ENCODE measurements at places on chromosomes 1 and 21.

DNA sequence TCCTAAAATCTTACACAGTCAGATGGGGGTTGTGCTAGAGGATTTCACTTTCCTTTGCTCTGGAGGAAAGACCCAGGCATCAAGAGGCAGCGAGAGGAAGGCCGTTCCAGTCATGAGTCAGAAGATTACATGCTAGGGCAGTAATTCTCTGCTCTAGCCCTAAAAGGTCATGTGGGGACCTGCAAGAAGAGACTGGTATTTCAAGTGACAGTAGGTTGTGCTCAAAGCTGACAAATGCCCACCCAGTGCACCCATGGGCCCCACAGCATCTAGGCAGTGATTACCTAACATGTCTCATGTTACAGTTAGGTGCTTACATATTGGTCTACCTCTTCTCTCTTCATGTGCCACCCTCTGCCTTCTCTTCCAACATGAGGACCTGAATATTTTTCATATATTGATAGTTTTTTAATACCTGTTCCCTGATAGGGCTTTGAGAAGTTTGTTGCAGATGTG, 99.7 kb upstream of the BEND5 start:
- DNase-seq: no peak

GRCh38 chr1:93740601-93741031, 59.0 kb upstream of the BCAR3 start:
- no peak for DNase-seq

DNA sequence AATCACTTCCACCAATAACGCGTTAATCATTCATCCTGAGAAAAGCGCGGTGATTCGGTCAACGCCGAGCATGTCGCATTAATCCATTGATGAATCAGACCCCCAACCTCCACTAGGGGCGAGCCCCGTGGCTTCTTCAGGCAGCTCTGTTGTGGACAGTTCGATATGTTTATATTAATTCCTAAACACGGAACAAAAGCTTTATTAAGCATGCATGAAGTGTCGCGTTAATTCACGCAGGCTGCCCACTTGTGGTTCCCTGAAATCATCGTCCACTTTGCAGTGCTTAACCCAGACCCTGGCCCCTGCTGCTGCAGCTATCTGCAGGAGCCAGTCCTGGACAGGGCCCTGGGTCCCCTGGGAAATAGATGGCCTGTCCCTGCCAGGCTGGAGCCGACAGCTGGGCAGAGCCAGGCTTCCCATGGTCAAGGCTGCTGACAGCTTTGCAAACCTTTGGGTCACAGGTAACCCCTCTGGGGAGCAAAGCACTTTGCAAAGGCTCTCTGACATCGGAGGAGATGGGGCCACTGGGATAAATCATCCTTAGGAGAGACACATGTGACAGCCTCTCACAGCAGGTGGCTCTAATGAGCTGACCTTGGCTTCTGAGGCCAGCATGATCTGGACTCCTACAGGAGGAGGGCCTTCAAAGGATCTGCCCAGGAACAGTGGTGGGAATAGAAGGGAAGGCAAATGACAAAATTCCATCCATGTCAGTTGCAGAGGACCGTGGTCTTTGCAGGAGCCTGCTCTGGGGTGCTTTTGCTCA, 137.0 kb upstream of the AJAP1 start:
- DNase-seq: no peak

DNA sequence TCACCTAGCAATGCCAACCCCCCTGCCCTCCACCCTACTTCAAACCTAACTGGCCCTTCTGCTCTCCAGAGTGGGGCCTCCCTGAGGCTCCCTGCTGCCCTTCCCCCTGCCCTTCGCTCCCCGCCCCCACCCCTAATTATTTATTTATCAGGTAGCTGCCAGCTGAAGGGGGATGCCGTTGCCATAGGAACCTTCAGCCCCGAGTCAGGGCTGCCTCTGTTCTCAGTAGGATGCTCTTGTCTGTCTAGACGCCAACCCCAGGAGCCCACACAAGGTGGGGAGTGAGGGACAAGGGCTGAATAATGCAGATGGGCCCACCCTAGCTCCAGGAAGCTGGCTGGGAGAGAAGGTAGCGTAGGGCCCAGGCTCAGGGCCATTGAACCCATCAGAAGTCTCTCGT, 41.1 kb downstream of the NKAIN1 start:
- no peak for DNase-seq

DNA sequence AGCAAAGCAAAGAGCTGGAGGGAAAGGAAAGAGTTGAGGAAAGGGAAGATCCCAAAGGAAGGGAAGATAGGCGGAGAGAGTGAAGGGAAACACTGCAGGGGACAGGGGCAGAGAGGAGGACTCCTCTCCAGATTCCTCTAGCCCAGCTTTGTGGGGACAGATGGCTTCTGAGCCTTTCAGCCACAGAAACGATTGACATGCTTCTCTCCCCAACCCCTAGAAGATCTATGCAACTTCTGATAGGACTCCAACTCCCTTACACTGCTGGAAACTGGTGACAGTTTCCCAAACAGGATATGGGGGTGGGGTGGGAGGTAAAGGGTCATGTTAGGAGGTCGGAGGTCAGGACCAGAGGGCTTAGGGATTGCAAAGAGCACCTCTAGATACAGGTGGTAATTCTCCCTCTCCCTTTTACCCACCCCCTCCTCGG, 6.5 kb downstream of the MEX3A start:
- DNase-seq: no peak

- DNase-seq: no peak
These were observed 57.8 kb upstream of the ID3 start for GRCh38 chr1:23617084-23617521.

GRCh38 chr1:203990118-203990517, 82.8 kb upstream of the SOX13 start:
- no peak for DNase-seq

DNA sequence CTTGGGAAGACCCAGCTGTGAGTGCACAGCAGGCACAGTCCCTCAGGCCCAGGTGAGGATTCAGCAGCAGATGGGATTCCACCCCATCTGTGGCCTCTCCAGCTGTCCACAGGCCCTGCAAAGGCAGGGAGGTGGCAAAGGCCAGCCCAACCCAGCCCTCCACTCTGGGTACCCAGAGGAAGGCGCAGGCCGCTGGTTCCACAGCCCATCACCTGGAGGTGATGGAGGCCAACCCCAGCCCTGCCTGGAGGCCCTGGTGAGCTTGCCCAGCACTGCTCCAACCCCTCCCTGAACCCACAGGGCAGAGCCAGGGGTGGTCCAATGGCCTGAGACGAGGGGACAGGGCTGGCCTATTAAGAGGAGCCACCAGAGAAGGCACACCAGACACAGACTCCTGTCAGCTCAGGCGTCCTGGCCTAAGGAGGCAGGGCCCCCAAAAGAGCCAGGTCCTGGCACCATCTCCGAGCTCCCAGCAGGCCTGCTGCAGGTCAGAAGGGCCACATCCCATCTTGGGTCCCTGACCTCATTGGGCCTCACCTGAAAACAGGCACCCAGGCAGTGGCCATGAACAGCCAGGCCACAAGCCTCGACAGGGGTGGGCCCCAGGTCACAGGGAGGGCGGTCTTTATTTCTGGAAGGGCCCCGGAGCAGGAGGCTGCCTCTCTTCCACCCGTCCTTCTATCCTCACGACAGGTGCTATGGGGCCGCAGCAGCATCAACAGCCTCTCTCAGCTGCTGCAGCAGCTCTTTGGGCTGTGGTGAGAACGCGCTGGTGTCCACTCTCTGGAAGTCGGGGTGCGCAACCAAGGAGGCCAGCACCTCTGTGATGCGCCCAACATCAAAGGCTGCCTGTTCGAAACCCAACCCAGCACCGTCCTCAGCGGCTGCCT, 3.2 kb downstream of the JMJD4 start:
- no peak for DNase-seq

DNA sequence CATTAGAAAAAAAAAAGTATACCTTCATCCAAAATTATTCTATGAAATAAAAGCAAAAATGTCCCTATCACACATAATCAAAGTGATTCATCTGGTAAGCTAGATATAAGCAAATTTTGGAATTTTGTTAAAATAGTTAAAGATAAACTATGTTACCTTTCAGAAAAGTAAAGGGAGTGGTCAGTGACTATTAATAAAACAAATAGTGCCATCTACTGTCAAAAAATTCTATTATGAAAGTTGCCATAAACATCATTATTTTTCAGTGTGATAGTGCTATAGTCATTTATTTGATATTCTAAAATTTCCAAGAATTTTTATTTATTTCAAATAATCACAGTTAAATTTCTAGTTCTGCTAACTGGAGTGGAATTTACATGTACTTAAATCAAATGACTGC, 803.7 kb downstream of the KCNT2 start:
- no peak for DNase-seq

- no peak for DNase-seq
These were observed 8.0 kb downstream of the S100A9 start for GRCh38 chr1:153365696-153366095.

DNA sequence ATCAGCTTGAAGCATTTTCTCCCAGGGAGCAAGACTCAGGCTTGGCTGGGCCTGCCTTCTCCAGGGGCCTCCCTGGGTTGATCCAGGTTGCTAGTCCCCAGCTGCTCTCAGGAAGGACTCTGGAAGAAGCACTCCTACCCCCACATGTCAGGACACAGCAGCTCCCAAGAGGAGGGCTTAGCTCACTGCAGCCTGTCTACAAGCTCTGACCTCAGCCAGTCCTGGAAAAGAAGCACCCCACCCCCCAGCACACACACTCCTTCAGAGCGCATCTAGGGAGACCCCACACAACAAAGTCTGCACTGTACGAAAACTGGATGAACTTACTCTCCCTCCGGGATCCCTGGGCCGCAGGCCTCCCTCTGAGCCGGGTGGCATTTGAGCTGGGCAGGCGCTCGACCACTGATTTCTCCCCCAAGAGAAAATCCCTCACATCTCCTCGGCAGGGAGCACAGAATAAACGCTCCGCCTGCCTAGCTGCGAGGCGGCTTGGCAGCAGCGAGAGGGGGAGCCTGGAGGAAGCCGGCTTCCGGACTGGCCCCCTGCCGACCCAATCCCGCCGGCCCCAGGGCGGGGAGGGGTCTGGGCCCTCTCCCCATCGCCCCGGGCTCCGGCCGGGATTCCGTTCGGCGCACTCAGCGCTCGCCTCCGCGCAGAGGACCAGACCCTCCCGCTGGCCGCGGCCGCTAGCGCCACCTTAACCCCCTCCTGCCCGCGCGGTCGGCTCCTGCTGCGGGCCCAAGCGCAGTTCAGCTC, at the start of gene KCNA2:
Gene KCNA2 (minus strand): TSS at position 458 of the 756 bp plus-strand sequence. CDS start 1,576 bp downstream, outside the sequence.
- DNase-seq: no peak

DNA sequence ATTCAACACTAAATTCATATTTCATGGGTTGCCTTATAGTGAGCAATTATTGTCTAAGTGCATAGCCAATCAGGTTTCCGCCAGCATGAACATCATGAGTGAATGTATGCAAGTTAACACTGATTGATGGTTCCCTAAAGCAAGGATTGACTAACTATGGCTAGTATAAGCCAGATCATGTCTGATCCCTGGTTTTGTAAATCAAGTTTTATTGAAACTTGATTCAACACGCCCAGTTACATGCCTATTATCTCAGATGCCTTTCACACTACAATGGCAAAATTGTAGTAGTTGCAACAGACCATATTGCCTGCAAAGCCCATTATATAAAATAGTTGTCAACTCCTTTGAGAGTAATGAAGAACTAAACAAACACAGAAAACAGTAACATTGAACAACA, 1127.4 kb downstream of the NCAM2 start:
- no peak for DNase-seq

GRCh38 chr1:11790880-11791715, 14.7 kb downstream of the MTHFR start:
- DNase-seq: no peak

GRCh38 chr1:181469829-181470228, 13.5 kb upstream of the CACNA1E start:
- no peak for DNase-seq

DNA sequence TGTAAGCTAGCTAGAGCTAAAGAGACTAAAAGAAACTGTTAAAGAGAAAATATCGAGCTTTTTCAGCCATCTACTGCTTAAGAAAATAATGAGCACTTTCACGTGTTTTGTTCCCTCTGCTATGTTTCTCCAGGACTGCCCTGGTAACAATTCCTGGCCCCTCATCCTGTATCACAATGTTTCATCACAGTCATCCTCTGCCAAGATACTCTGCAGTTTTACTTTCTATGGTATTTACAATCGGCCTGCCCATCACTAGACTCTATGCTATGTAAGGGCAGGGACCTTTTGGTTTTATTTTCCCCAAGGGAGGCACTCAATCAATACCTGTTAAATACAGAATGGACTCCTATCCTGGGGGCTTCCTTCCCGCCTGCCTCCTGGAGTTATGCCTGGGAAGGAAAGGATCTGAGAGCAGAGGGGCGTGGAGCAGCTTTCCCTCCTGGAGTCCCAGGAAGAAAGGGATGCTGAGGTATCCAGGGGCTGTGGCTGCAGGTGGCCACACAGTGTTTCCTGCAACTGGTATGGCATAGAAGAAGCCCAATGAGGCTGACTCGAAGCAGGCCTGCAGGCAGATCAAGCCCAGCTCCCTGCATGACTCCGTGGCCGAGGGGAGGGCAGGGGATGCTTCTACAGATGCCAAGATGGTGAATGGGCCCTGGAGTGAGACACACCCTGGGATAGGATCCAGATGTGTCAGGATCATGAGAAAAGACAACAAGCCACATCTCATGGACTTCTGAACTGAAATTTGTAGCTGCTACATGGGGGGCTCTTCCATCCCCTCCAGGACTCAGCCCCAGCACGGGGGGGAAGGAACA, 52.9 kb downstream of the MATN1 start:
- no peak for DNase-seq

GRCh38 chr1:33758698-33759097, 105.2 kb upstream of the HMGB4 start:
- no peak for DNase-seq

GRCh38 chr21:42925114-42925926, at the start of gene ERVH48-1:
ERVH48-1 (minus strand) TSS chr21:42925630; CDS start chr21:42919006, 6,624 bp downstream.
- DNase-seq: no peak

DNA sequence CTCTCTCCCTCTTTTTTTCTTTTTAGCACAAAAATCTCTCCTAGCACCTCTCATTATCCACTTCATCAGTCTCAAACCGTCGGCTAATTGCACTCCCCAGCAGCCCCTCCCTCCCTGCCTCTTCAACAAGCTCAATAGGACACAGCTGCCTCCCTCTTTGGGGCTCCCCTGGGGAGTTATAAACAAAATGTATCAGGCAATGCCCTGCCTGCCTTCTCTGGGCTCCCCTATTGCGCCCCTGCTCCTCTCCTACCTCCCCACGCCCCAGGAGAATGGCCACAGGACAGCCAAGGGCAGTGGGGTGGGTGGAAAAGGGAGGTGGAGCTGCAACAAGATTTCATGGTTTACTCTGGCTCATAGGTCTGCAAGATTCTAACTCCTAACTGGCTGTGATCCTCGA, 147.1 kb upstream of the GRIK3 start:
- DNase-seq: no peak

DNA sequence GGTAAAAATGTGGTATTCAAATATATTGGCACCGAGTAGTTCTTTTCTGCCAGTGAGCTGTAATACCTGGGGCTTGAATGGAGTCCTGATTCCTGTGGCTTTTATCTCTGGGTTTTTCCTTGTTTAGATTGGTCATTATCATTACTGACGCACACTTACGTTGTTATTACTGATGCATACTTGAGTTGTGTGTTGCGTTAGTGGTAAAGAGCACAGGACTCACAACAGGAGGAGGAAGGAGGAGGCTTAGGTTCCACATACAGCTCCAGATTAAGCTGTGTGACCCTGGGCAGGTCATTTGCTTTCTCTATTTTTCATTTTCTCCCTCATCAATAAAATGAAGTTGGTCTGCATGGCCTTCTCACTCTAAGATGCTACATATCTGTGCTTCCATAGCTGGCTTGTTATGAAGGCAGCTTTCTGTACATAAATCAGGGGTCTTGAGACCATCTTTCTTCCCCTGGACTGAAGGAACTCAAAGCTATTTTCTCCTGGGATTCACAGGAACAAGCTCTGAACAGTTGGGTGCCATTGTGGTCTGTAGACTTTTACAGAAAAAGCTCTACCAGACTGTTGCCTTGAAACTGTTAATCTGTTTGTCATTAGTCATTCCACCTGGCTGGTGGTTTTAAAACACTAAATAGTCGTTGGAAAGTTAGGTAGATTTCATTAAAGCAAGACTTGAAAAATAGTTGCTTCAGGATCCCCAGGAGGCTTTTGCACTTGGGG, 5.6 kb downstream of the ARID1A start:
- no peak for DNase-seq
